ENCODE measurements at places on chromosomes 4 and X. TPM values are rescaled to one million over a fixed set of nuclear protein-coding genes. Genes with fewer than 3 reads are reported as not detected.

GRCh38 chrX:85020216-85020615 lies 16.5 kb downstream of the APOOL start:
- H3K27ac ChIP-seq = no peak overlapping the region
- DNase-seq = no peak
- H3K4me3 ChIP-seq = no peak overlapping the region
- H3K27me3 ChIP-seq = no peaks in the 10 kb centered on the region

The BTC gene
- 0.95 TPM for total RNA-seq

GRCh38 chr4:78675325-78675724 lies 100.8 kb upstream of the BMP2K start:
- H3K36me3 ChIP-seq = no peaks in the 10 kb centered on the region
- DNase-seq = no peak
- no peaks in the 10 kb centered on the region for H3K27me3 ChIP-seq
- H3K27ac ChIP-seq = no peak overlapping the region
- no peak overlapping the region for H3K4me3 ChIP-seq

DNA sequence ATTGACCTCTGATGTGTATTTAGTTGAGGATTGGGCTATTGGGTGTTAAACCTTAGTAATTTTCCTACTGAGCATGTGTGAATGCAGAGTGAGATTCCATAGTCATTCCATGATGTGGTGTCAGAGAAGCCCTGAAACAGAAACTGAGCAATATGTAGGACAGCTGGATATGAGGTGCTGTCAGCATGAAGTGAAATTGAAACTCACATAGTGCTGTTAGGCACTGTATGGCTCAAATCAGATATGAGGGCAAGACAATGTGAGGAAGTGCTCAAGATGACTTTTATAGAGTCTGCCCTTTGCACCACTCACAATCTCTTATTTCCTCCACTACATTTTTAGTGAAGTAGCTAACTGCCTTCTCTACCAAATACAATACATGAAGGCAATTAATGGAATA lies 188.3 kb downstream of the SH3BGRL start:
- H3K4me1 ChIP-seq = no peaks in the 10 kb centered on the region
- no peaks in the 10 kb centered on the region for H3K27me3 ChIP-seq
- H3K4me3 ChIP-seq = no peak overlapping the region
- no peak for DNase-seq
- H3K27ac ChIP-seq = no peak overlapping the region
- H3K36me3 ChIP-seq = no peaks in the 10 kb centered on the region

DNA sequence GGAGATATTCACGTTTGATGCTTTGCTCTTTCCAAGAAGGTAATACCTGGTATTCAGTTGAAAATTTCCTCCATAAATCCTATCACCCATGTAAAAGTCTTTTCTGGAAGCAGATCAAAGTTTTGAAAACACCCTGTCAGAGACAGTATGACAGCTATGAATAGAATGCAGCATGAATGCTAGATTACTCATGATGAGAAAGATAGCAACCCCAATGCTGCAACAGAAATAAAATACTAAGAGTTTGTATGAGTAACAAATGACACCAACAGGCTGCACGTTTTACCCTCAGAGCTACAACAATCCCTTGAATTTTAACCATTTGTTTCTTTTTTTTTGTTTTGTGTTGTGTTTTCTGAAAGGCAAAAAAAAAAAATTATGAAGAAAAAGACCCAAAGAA lies 108.6 kb downstream of the ARHGAP6 start:
- H3K36me3 ChIP-seq = no peaks in the 10 kb centered on the region
- no peaks in the 10 kb centered on the region for H3K4me1 ChIP-seq
- no peak for DNase-seq
- H3K27ac ChIP-seq = no peak overlapping the region
- H3K27me3 ChIP-seq = no peaks in the 10 kb centered on the region
- no peak overlapping the region for H3K4me3 ChIP-seq

The SPARCL1 gene
- total RNA-seq = 14.3 TPM

The HTT-AS gene
- not detected for total RNA-seq

The PFKFB1 gene
- total RNA-seq = 18.2 TPM

DNA sequence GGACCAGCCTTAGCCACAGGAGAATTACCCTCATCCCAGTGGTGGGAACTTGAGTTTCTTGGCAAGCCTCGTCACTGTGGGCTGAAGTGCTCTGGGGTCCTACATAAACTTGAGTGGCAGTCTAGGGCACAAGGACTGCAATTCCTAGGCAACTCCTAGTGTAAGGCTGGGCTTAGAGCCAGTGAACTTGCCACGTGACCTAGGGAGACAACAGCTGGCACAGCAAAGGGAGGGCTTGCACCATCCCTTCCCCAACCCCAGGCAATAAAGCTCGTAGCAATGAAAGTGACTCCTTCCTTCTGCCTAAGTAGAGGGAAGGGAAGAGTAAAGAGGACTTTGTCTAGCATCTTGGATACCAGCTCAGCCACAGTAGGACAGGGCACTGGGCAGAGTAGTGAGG lies 81.8 kb downstream of the TEX11 start:
- no peak for DNase-seq
- H3K36me3 ChIP-seq = no peaks in the 10 kb centered on the region
- H3K4me3 ChIP-seq = no peak overlapping the region
- H3K4me1 ChIP-seq = no peaks in the 10 kb centered on the region
- H3K27me3 ChIP-seq = no peaks in the 10 kb centered on the region
- H3K27ac ChIP-seq = no peak overlapping the region

GRCh38 chr4:78362310-78362709 lies 189.3 kb upstream of the ANXA3 start:
- H3K36me3 ChIP-seq = no peaks in the 10 kb centered on the region
- H3K27ac ChIP-seq = no peak overlapping the region

GRCh38 chr4:2745981-2746806 lies 9.9 kb downstream of the TNIP2 start:
- H3K27ac ChIP-seq = no peak overlapping the region
- H3K27me3 ChIP-seq = no peaks in the 10 kb centered on the region
- no peak overlapping the region for H3K4me3 ChIP-seq
- no peak for DNase-seq
- H3K4me1 ChIP-seq = no peaks in the 10 kb centered on the region
- H3K36me3 ChIP-seq = peaks cover 16% of the 10 kb centered on the region

DNA sequence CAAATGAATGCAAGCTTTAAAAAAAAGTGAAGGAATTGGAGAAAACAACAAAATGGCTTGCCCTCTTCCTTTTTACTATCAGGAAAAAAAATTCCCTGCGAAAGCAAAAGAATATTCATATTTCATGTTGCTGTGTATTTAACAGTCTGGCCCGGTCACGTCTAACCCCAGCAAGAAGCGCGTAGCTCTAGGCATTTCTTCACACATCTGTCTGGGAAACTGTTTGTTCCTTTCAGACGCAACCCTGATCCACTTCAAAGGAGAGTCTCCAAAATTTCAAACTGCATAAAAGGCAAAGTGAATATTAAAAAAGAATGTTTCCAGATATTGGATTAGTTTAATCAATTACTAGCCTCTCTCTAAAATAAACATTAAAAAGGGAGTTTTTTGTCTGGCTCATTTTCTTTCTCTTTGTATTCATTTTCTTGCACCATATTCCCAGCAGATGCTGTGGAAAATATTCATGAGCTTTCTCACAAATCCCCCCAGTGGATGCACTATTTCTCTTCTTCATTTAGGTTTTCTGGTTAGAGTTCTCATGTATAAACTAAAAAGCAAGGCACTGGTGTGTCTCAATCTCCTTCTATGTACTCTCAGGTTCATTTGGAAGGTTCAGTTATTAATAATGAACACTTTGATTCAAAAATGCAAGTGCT lies 145.3 kb downstream of the MID1 start:
- H3K4me1 ChIP-seq = no peaks in the 10 kb centered on the region
- H3K4me3 ChIP-seq = no peak overlapping the region
- H3K27ac ChIP-seq = no peak overlapping the region

DNA sequence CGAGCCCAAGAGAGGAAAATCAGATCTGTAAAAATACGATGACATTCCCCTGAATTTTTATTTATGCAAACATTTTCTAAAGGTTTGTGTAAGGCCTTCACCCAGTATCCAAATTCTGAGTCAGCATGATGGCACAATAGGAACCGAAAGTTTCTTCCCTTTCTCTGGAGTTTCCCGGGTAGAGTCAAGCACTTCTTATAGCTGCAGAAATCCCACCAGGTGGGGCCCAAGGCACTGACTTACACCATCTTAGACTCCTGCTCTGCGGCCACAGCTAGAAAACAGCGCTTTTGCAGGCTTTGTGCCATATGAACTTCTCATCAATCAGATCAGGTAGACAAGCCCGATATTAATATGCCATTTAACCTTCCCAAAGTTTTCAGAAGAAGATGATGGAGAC lies 13.4 kb downstream of the LEF1 start:
- no peaks in the 10 kb centered on the region for H3K36me3 ChIP-seq
- no peak for DNase-seq
- no peaks in the 10 kb centered on the region for H3K27me3 ChIP-seq
- no peak overlapping the region for H3K4me3 ChIP-seq

DNA sequence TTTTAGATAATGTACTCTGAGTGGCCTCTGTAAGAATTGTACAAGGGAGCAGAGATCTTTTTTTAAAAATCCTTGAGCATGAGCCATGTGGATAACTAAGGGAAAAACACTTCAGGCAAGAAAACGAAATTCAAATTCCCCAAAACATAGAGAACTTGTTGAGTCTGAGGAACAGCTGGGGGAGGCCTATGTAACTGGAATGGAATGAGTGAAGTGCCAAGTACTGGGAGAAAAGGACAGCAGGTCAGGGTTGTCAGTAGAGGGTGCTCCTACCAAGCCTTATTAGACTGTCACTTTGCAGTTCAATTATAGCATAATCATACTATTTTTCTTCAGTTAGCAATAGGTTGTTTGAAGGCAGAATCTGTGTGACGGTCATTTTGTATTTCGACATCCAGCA lies 135.1 kb downstream of the ARHGAP6 start:
- H3K27me3 ChIP-seq = no peaks in the 10 kb centered on the region
- no peaks in the 10 kb centered on the region for H3K4me1 ChIP-seq
- H3K4me3 ChIP-seq = no peak overlapping the region
- H3K36me3 ChIP-seq = no peaks in the 10 kb centered on the region
- H3K27ac ChIP-seq = no peak overlapping the region

DNA sequence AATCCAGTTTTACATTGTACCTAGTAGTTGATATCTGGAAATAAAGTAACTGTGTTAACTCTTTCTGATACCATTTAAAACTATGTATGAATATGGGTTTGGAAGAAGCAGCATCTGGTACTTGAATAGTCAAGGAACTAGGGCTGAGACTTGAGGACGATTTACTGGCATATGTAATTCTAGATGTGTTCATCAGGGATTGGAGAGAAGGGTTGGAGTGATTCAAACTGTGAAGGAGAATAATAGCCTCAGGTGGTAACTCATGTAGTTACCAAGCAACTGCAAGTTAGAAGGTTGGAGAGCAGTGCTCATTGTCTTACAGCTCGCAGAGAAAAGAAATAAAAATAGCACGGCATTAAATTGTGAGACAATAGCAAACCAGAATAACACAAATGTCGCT lies 29.5 kb upstream of the TXLNG start:
- H3K27ac ChIP-seq = no peak overlapping the region
- DNase-seq = no peak
- H3K27me3 ChIP-seq = no peaks in the 10 kb centered on the region

The IL2RG gene
- total RNA-seq = 3.8 TPM

DNA sequence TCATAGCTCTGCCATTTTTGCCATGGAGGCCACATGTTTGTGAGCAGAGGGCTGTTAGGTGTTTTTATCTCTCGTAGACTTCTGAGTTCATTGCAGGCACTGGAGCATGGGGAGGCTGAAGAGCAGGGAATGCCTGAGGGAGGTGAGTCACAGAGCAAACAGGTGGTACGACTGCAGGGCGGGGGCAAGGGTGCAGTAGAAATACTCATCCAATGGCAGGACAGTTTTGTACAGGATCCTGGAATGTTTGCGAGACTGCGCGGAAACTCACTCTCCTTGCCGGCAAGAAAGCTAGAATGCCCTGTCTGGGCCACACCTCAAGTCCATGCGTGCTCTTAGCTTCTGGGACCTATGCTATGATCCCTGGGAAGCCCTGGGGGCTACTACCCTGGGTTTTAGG lies 20.0 kb upstream of the VCX2 start:
- no peaks in the 10 kb centered on the region for H3K36me3 ChIP-seq
- H3K27ac ChIP-seq = no peak overlapping the region
- H3K4me3 ChIP-seq = no peak overlapping the region
- no peaks in the 10 kb centered on the region for H3K4me1 ChIP-seq
- H3K27me3 ChIP-seq = no peaks in the 10 kb centered on the region

GRCh38 chrX:110698696-110699095 lies 96.9 kb downstream of the CHRDL1 start:
- no peak overlapping the region for H3K27ac ChIP-seq
- no peaks in the 10 kb centered on the region for H3K36me3 ChIP-seq
- DNase-seq = no peak
- H3K27me3 ChIP-seq = no peaks in the 10 kb centered on the region

DNA sequence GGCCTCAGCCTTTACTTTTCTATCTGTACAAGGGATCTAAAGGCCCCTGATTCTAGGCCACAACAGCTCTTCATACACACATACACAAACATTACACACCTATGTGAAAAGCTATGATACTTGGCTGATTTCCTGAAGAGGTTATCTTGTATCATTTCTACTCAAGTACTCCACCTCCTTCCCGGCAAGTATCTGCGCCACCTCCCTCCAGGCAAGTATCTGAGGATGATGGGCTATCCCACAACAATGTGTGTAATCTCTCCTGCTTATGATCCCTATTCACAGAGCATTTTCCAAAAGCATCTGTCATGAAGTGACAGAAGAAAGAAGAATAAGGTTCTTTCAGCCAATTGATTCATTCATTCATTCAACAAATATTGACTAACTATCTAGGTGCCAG lies 36.8 kb downstream of the AFAP1 start:
- DNase-seq = no peak
- H3K4me3 ChIP-seq = no peak overlapping the region
- no peaks in the 10 kb centered on the region for H3K36me3 ChIP-seq
- no peaks in the 10 kb centered on the region for H3K27me3 ChIP-seq
- no peaks in the 10 kb centered on the region for H3K4me1 ChIP-seq

DNA sequence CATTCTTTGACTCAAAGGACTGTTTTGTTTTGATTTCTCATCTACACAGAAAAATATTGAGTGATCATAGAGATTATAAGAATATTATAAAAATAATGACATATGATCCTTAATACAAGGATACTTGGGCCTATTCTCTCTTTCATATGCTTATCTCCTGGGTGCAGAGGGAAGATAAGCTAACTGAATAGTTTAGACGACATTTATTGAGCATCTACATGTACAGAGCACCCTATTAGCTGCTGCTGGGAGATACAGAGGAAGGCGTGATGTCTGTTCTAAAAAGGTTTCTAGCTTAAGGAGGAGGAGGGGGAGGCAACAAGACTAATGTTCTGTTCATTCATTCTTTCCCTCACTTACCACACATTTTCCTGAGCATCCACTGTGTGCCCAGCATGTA lies 106.8 kb downstream of the HDAC8 start:
- no peak overlapping the region for H3K27ac ChIP-seq
- H3K27me3 ChIP-seq = no peaks in the 10 kb centered on the region
- H3K4me3 ChIP-seq = no peak overlapping the region
- no peaks in the 10 kb centered on the region for H3K4me1 ChIP-seq
- H3K36me3 ChIP-seq = no peaks in the 10 kb centered on the region
